ENCODE measurements at places on chromosomes 4 and X.

GRCh38 chr4:22323691-22324090 lies 192.2 kb downstream of the ADGRA3 start:
- no peak for DNase-seq

DNA sequence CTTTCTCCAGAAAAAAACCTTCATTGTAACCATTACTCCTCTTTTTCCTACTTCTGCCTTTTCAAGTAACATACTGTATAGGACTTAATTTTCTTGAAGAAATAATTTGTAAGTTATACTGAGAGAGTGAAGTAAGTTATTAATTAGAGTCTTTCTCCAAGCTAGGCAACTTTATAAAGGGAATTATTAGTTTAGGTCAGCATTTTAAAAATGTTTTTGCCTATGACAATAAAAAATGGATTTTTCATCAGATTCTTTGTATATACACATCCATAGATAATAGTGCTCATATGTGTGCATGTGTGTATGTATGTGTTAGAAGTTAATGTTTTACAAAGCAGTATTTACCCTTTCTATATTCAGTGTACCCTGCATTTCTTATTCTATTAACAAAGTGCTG lies 10.4 kb upstream of the NUDT6 start:
- no peak for DNase-seq

- peak; percentile 51 for DNase-seq
Observed at GRCh38 chr4:73259571-73260090, 1.0 kb upstream of the ANKRD17 start.

DNA sequence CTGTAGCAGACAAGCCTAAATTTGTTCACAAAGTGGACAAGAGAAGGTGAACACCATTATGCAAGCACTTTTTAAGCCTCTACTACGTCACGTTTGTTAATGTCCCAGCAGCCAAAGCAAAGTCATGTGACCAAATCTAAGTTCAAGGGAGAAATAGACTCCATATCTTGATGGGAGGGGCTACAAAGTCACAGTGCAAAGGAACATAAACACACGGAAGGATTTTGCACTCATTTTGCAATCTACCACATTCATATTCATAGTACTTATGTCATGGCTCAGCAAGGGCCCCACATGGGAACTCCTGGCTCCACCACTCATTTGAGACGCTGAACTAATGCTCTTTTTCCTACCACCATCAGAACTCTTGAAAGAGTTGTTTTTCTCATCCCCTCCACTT lies 139.0 kb upstream of the JADE1 start:
- no peak for DNase-seq

DNA sequence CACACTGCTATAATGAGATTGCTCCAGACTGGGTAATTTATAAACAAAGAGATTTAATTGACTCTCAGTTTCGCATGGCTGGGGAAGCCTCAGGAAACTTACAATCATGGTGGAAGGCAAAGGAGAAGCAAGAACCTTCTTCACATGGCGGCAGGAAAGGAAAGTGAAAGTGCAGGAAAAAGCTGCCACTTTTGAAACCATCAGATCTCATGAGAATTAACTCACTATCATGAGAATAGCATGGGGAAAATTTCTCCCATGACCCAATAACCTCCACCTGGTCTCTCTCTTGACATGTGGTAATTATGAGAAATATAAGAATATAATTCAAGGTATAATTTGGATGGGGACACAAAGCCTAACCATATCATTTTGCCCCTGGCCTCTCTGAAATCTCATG lies 884.2 kb downstream of the GLUD2 start:
- DNase-seq: no peak

DNA sequence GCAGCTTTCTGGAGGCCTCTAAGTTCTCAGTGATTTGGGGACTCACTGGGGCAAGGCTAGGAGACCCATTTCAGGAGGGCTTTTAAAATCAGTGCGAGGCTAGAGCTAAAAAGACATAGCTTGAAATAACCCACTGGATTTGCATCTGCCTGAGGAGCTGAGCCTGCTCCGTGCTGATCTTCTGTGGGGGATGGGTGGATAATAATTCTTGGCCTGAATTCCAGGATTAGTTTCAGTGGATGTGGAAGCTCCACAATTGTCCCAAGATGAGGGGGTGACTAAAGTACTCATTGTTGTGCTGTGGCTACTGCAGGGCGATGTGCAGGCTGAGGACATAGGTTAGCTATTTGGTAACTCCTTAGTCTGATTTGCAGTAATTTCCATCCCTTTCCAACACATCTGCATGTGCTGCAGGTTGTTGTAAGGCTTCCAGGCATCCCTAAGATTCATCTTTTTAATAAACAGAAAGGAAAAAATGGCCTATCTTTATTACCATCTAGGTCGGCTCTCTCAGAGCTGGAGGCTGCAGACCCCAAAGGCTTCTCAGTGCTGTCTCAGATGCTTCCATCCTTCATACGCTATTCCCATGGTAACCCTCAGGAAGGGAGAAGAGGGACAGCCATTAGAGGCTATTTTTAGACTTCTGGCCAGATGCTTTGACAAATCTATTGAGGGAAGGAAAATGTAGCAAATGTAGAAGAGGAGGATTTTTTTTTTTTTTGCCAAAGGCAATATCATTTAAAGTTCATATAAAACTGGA lies 63.4 kb downstream of the GRXCR1 start:
- DNase-seq: no peak

GRCh38 chrX:43357741-43358140 lies 298.4 kb upstream of the MAOA start:
- no peak for DNase-seq

DNA sequence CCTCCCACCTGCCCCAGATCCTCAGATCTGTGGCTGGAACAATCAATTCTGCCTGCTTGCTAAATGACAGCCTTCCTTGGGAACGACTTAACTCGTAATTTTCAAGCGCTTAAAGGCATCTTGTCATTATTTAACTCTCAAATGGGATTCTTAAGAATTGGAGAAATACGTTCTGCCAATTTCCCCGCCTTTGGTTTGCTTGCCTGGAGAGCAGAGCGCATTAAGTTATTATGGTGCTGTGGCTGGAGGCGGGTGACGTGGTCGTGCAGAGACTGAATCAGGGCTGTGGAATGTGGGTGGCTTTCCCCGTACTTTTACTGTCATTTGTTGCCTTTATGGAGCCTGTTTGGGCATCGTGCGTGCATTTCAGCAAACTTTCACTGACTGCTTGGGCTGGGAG lies 78.9 kb upstream of the PSAPL1 start:
- DNase-seq: no peak

- no peak for DNase-seq
Observed at GRCh38 chr4:163556177-163556576, 61.7 kb downstream of the TMA16 start.

DNA sequence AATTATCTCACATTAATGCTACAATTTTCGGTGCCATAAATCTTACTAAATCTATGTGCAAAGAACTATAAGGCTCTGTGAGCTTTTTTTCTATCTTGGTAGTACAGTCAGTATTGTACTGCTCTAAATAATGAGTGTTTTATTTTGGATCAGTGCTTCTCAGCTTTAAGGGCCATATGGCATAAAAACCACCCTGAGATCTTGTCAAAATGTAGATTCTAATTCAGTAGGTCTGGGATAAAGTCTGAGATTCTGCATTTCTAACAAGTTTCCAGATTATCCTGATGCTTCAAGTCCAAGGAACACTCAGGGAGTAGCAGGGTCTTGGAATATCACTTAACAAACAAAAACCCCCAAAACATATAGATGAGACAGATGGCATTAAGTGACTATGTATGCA lies 486.5 kb downstream of the GRXCR1 start:
- no peak for DNase-seq

DNA sequence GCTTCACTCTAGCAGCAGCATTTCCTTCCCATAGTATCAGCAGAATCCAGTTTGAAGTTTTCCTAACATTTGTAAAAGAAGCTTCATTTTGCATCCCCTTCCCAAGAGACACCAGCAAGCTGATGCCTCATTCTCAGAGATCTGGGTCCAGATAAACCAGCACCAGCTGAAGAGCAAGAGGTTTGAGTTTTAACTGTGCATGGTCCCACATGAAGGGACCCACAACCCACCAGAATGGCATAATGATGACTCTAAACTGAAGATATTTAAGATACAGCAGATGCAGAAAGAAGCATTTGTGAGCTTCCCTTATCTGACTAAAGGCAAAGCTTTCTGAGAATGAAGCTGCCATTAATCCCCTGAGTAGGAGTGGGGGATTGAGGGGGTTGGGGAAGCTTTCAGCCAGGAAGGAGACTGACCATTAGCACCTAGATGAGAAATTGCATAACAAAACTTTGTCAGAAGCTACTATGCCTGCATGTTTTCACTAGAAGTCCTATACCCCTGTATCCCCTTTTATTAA lies 18.6 kb downstream of the NUDT6 start:
- no peak for DNase-seq

DNA sequence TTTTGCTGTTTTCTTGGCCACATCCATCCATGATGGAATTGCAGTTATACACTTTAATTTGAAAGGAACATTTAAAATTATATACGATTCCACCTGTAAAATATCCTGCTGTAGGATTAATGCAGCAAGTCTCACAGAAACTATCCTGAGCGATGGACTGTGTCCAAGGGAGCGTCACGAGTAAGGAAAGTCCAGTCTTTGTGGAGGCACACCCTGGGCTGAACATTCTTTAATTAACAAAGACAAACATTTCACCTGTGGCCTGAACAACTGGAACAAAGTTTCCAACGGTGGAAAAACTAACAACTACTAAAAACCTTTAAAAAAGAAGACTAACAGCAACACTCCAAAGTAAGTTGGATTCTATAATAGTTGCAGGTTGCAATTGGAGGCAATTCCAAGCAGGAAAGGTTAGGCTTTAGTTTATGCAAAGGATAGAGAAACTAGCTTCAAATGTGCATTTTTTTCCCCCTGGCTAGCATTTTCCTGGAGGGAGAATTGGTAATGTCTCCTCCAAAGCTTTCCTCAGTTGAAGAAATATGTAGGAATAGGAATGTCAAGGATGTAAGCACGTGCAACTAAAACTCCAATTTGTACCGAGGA lies 11.0 kb downstream of the EREG start:
- no peak for DNase-seq

DNA sequence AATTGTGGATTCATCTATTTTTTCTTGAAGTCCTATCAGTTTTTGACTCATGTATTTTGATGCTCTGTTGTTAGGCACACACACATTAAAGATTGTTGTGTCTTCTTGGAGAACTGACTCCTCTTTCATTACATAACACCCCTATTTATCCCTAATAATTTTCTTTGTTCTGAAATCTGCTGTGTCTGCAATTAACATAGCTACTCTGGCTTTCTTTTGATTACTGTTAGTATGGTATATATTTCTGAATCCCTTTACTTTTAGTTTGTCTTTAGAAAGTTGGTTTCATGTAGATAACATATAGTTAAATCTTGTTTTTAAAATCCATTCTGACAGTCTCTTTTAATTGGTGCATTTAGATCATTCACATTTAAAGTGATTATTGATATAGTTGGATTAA lies 5.1 kb upstream of the PJA1 start:
- no peak for DNase-seq

GRCh38 chr4:10554694-10555093 lies 97.5 kb upstream of the ZNF518B start:
- peak; percentile 28 for DNase-seq

DNA sequence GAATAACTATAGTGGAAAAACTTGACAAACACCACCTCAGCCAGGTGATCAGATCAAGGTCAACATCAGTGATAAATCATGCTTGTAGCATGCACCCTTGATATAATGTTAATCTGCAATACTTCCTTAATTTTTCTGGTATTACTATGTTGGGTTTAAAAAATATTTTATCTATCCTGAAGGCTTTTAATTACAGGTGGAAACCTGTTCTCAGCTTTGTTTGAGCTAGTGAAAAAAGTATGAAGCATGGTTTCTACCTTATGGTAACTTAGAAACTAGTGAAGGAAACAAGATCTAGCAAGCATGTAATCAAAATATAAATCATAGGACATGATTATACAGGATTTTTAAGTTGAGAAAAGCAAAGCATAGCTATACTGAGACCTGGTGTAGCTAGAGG lies 26.6 kb downstream of the MAOA start:
- DNase-seq: no peak

GRCh38 chr4:176971576-176972115 lies 178.9 kb upstream of the VEGFC start:
- DNase-seq: no peak

GRCh38 chr4:142449771-142450373 lies 396.2 kb downstream of the INPP4B start:
- no peak for DNase-seq

GRCh38 chr4:51843309-51844152 lies 578 bp downstream of the DCUN1D4 start:
- no peak for DNase-seq

GRCh38 chrX:3425031-3425430 lies 78.6 kb upstream of the MXRA5 start:
- no peak for DNase-seq

GRCh38 chrX:149313871-149314371 lies 191.2 kb downstream of the IDS start:
- no peak for DNase-seq

- DNase-seq: peak; percentile 38
Observed at GRCh38 chr4:90458576-90458975, 331.4 kb downstream of the CCSER1 start.

DNA sequence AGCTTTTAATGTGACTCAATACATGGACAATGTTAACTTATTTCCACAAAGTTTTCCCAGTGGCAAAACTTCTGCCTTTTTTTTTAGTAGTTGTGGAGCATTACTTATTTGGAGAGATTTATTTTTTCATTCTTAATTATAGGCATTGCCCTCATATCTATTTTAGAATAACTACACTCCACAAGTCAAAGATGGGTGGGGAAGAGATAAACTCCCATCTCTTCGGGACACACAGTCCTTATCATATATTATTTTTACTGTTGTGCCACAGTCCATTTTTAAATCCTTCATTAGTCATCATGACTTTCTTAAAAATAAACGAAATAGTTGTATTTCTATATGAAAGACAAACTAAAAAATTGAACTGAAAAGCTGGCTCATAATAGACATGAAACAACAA lies 1.2 kb downstream of the DMD start:
- no peak for DNase-seq

DNA sequence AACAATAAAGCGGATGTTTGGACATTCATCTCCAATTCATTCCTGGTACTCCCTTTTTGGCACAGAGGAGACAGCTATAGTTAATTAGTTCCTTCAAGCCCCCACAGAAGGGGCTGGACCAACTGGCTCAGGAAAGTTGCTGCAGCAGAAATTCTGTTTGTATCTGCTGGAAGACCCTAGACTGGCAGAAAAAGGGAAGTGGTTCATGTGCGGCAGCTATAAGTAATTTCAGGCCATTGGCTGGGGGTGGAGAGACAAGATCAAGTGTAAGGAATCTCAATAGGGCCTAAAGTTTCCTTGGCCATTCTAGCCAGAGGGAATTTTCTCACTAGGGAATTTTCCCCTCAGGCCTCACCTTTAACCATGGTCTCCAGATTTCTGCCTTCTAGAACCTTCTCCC lies 89.9 kb upstream of the DHX15 start:
- no peak for DNase-seq

GRCh38 chr4:17687237-17687857 lies 72.9 kb downstream of the MED28 start:
- no peak for DNase-seq

- DNase-seq: no peak
Observed at GRCh38 chrX:19121898-19122640, at the start of gene ADGRG2. TSS of gene ADGRG2 (minus strand) at chrX:19122468. CDS start at chrX:19068834, 53,634 bp downstream.

- DNase-seq: no peak
Observed at GRCh38 chr4:181566490-181566889, 676.7 kb upstream of the TENM3 start.
